ENCODE measurements at places on chromosomes 12 and 14.

GRCh38 chr12:6201213-6201608 is 1.0 kb downstream of the CD9 start:
- no peak for DNase-seq

DNA sequence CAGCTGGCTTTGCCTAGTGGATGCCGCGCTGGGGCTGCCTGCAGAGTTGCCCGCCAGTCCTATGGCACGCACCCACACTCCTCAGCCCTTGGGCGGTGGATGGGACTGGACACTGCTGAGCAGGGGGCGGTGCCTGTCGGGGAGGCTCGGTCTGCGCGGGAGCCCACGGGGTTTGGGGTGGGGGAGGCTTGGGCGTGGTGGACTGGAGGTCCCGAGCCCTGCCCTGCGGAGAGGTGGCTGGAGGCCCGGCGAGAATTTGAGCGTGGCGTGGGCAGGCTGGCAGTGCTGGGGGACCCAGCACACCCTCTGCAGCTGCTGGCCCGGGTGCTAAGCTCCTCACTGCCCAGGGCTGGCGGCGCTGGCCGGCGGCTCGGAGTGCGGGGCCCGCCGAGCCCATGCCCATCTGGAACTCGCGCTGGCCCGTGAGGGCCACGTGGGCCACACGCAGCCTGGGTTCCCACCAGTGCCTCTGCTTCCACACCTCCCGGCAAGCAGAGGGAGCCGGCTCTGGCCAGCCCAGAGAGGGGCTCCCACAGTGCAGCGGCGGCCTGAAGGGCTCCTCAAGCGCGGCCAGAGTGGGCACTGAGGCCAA is 68.1 kb downstream of the ETNK1 start:
- no peak for DNase-seq

DNA sequence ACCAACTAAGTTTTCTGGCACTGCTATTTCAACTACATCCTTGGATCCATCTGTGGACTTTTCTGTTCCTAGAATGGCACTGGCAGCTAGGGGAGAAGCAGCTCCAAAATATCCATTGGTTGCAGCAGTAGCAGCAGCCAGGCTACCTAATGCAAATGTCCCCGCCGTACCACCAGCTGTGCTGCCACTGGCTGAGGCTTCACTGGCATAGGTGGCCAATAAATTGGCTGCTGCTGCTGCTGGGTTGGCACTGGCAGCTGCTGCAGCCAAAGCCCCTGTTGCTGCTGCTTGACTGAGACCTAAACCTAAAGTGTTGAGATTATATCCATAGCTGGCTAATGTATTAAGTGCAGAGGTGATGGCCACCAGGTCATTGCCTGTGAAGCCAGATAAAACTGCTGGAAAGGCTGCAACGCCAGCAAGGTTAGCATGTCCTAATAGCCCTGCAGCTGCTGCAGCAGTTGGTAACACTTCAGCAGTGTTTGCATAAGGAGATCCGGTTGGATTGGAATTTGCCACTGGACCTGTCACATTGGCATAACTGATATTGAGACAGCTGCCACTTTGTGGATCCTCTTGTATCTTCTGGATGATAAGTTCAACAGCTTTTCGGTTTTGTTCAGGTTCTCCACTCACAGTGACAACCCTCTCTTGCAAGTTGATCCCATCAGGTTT is 149.5 kb downstream of the NOVA1 start:
- no peak for DNase-seq

- no peak for DNase-seq
Measured at GRCh38 chr12:58384196-58384595, 442.8 kb downstream of the ATP23 start.

DNA sequence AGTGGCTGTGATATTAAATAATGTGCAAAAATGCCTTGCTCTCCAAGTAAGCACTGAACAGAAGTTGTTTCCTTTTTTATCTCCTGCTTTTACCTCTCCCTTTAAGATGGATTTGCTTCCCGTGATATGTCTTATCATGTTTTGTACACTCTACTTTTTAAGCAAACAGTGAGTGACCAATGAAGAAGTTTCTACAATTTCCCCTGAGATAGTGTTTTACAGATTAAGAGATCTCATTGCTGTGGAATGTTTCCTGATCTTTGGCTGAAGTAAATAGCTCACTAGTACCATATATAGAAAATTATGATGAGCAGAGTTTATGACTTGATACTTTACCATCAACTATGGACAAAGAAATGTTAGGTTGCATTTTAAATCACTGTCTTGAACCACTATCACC is 184.8 kb upstream of the PDE3A start:
- DNase-seq = no peak

- no peak for DNase-seq
Measured at GRCh38 chr12:102811110-102811737, 105.8 kb downstream of the PAH start.

GRCh38 chr12:52617403-52617785 is 965 bp downstream of the KRT73 start:
- DNase-seq = no peak

DNA sequence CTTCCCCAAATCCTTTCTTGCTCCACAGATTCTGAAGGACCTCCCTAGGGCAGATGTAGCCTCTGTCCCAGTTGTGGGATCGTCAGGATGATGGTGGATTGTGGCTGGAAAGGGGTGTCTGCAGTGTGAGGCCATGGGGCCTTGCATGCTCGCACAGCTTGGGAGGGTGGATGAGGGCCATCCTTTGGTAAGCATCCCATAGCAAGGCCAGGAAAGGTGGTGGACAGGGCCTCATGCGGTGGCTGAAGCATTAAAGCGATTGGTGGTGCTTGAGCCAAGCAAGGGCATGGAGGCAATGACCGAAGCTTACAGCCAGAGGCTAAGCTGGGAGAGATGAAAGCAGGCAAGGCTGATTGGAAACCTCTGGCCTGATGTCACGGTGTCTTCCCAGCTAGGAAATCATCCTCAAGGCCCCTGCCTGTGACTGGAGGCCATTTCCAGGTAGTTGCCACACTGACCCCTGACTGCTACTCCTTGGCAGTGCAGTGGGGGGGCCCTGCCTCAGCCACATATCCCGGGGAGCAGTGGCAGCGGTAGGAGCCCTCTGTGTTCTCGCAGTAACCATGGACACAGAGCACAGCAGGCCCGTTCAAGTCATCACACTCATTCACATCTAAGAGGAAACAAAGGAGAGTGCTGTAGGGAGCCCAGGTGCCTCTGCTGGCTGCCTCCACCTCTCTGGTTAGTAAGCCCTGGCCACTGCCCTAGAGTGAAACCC is 7.0 kb downstream of the ISCA2 start:
- DNase-seq = no peak

DNA sequence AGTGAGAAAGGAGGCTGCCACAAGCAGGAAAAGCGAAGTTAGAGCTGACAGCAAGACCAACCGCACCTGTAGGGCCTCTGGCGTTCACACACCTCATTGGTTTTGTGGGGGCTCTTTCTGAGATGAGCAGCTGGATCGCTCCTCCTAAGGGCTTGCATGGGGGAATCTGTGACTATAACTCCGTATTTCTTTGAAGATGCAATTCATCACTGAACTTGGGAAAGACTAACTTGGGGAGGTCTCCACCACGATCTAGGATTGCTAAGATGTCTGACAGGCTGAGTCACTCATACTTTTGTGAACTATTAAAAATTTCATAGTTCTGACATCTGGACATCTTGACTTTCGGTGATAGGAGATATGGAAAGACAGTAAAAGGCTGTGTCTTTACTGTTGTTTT is 173.6 kb downstream of the ETV6 start:
- DNase-seq = no peak

GRCh38 chr12:108757856-108758255 is 26.5 kb upstream of the CORO1C start:
- no peak for DNase-seq

Data from esophagus squamous epithelium (tissue), 5 donors.